Renal cortical epithelial cell (primary cell): ENCODE measurements at places on chromosomes 12 and 14. TPM values are rescaled to one million over a fixed set of nuclear protein-coding genes. Genes with fewer than 3 reads are reported as not detected.

Gene SLC5A8
- total RNA-seq = not detected in 2 replicates

Gene FAM181A
- total RNA-seq = not detected in 2 replicates

Gene LUM
- total RNA-seq = 31.9 and 39.1 TPM in 2 replicates

DNA sequence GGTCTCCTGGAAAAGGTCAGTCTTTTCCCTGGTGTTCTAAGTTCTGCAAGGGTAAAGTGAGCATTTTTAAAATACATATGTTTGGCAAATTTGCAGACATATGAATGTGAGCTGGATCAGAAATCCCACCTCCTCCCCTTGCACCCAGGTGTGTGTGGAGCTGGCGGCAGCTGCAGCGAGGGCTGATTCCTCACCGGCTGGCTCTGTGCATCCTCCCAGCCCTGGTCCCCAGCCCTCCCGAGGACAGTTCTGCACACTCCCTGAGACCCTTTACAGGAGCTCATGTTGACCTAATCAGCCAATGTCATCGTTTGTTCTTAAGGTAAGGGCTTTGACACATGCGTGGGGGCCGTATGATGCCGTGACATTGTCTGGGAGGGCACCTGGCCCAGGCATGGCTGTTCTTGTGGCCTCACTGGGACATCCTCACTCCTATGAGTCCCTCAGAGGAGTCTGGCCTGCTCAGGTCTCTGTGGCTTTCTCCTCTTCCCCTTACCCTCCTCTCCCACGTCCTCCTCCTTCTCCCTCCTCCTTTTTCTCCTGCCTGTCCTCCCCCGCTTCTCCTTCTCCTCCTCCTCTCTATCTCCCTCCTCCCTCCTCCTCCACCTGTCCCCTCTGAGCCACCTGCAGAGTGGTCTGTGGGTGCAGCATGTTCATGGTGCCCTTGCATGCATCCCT is 289.2 kb upstream of the SFSWAP start:
- no peak for DNase-seq

DNA sequence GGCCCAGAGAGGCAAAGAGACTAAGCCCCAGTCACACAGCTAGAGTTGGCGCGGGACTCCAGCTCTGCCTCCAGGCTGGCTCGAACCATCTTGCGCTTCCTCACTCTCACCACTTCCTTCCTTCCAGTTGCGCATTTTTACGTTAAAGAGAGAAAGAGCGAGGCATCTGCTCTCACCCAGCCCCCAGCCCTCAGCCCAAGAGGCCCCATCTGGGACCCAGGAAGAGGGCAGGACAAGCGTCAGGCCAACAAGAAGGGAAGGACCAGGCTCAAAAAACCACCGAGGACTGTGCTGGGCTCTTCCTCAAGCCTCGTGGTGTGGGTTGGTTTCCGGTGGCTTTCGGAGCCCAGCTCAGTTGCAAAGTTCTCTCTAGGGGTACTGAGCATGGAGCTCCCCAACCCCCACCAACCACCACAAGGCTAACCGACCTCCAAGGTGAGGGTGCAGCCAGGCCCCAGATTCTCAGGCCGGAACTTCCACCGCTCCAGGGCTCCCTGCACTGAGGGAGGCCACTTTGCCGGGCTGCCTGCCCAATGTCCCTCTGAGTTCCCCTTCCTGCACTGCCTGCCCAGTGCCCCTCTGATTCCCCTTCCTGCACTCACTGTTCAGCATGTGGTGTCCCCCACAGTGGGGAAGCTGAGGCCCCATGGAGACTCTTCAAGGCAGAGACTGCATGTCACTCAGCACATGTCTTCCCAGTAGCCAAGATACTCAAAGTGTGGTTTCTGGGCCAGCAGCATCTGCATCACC is 35.9 kb downstream of the TESC start:
- DNase-seq = no peak

- no peak for DNase-seq
Measured at GRCh38 chr12:98639491-98639890, 5.1 kb downstream of the IKBIP start.

- DNase-seq = peak; percentile 27
Measured at GRCh38 chr12:127677537-127678131, 589.3 kb upstream of the TMEM132C start.

DNA sequence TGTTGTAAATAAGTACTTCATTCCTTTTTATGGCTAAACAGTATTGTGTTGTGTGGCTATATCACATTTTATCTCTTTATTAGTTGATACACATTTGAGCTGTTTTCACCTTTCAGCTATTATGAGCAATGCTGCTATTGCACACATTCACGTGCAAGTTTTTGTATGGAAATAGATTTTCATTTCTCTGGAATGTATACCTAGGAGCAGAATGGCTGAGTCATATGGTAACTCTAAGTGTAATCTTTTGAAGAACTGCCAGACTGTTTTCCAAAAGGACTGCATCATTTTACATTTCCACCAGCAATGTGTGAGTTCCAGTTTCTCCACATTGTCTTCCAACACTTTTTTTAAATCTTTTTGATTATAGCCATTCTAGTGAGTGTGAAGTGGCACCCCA is 134.0 kb downstream of the SRGAP1 start:
- peak; percentile 53 for DNase-seq

GRCh38 chr14:33120966-33121365 is 182.3 kb downstream of the NPAS3 start:
- DNase-seq = peak; percentile 29

GRCh38 chr12:115450710-115451109 is 766.7 kb upstream of the TBX3 start:
- no peak for DNase-seq
